Stimulated activated CD8-positive, alpha-beta memory T cell treated with anti-CD3 and anti-CD28 coated beads, Interleukin-4, amount 100 ng/mL, for 1 hour (primary cell): ENCODE measurements at places on chromosomes 3 and 15.

DNA sequence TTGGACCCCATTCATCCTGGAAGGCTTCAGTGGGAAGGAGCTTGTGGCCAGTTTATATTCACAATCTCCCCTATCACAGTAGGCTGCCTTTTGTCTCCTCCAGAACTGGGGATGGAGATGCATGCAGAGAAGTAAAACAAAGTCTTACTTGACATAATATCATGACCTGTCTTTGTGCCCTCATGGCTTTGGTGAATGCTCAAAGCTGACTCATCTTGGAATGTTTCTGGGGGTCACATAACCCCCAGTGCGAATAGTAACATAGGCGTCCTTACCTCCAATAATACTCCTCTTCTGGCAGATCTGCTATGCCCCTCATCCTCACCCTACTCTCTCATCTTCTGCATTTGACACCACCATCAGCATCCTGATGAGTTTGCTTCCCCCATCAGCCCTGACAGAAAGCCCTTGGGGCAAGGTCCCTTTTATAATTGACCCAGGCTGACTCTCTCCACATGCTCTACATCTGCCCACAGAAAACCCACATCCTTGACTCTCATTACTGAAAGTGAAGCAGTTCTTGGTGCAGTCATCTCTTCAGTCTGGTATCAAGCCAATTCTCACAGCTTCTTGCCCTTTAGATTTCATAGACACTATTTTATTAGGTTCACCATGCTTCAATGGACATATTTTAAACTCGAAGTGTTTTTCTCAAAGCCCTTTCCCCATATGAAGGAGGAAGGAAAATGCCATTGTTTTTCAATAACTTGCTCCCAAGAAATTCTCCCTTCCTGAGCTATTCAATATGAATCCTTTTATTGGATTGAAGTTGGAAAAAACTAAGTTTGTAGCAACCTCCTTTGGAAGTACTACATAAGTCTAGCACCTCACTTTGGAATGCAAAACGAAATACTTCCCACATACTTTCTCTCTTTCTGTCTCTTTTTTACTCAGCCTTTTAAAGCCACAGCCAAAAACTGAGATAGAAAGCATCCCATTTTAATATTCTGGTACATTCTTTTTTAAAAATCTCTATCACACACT lies 36.6 kb downstream of the OSTN start:
- DNase-seq, result no peak

DNA sequence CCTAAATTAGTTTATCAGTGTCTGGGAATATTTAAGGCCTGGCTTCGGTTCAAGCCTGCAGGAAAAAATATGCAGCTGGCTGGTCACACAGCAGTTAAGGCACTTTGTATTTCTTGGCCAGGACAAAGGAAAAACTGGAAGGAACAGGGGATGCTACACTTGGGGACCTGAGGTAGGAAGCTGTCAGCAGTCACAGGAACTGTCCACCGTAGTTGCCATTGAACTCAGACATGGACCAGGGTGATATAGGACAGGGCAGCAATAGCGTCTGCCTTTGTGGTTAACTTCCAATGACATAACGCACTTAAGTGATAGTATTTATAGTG lies 49.1 kb downstream of the NR1D2 start:
- DNase-seq, result no peak

DNA sequence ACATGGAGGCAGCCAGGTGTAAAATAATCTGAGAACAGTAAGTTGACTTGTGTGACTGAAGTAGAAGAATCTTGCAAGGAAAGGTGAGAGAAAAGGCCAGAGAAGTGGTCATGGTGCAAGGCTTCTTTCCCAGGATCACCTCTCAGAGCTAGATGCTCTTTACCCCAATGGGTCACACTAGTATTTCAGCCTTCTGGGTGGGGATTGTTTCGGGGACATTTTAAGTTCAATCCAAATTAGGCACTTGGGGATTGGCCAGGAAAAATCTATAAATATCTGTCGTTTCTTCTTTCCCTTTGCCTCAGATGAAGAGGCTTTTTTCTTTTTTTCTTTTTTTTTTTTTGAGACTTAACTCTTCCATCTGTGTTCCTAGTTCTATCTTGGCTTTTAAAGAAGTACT lies 188.0 kb downstream of the KLHL25 start:
- no peak for DNase-seq

DNA sequence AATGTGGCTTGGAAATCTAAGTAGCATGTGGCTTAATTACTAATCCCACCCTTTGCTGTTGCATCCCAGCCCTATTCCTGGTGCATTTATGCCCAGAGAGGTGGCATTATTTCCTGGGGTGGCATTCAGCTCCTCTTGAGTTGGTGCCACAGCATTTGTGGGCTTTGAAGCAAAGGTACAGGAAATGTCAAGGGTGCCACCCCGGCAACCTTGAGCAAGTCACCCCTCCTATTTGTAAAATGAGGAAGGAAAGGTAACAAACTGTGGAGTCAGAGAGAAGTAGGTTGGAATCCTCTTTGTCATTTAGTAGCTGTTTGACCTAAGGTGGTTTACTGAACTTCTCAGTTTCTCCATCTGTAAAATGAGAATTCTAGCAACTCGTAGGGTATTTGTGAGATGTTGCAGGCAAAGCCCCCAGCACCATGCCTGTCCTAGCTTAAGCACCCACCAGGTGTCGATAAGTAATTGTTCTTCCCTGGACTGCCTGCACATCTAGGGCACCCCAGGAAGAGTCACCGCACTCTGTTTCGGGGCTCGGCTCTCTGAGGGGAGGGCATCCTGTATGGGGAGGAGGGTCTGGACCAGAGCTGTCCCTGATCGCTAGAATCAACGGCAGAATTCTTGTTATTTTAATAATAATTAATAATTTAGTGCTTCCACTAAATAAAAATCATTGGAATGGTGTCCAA lies 17.1 kb downstream of the ISG20 start:
- no peak for DNase-seq

DNA sequence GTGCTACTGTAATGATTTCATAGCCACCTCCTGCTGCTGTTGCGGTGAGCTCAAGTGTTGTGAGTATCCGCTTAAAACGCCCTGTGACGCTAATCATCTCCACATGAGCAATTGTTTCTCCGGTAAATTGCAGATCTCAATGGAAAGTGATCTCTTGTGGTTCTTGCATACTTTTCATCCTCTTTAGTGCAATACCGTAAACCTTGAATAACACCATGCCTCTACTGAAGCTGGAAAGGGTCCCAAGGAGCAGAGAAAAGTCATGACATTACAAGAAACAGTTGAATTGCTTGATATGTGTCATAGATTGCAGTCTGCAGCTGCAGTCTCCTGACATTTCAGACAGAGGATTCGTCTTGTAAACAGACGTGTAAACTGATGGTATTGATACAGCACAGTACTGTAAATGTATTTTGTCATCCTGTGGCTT lies 6.0 kb upstream of the CEMIP start:
- no peak for DNase-seq

GRCh38 chr3:194046531-194046930 lies 89.4 kb upstream of the HES1 start:
- DNase-seq, result no peak

DNA sequence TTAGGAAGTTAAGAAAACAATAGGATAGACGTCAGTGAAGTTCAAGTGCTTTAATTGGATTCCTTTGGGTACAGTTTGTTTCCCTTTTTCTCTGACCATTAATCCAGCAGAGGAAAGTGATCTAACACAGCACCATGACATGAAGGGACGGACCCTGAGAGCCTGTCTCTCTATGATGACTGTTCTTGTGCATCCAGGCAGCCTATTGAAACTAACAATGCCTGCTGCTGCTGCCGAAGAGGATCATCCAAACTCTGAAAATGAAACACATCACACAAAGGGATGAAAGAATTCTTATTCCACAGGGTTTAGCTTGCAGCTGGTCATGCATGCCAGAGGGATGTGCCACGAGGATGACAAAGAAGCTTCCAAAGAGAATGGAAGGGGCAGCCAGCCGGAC lies 75.5 kb downstream of the ZBTB20 start:
- no peak for DNase-seq

DNA sequence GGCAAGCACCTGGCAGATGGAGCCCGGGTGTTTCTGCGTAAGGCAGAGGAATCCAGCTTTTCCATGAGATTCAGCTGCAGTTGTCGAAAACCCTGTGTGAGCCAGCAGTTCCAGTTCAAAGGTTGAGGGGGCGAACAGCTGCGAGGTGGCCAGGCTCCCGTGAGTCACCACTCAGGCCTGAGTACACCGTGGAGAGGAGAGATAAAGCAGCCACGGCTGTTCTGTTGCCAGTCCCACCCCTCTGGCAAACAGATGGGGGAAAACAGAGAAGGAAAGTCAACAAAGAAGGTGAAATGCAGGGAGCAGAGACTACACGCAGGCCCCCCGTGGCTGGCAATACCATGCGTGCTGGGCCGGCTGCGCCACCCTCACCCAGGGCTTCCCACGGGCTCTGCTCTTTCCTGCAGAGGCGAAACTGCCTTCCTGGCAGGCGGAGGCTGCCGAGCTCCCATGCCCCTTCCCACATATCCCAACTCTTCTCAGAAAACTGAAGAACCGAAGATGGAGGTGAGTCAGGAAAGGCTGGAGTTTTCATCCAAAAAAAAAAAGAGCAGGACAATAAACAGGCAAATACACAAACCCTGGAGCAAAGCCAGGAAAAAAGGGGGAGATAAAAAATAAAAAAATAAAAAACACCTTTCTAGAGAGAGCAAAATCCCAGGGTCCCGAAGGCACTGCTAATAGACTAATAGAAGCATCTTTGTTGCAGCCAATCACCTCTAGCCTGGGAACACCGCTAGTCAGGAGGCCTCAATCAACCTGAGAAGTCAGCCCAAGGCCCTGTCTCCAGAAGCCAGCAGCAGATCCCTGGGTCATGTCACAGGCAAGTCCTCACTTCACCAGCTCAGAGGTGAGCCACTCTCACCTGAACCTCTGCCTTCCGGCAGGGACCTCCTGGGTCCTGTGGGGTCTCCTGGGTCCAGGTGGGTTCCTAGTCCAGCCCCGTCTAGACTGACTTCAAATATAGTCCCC lies 37.7 kb downstream of the FAM174B start:
- DNase-seq, result no peak

DNA sequence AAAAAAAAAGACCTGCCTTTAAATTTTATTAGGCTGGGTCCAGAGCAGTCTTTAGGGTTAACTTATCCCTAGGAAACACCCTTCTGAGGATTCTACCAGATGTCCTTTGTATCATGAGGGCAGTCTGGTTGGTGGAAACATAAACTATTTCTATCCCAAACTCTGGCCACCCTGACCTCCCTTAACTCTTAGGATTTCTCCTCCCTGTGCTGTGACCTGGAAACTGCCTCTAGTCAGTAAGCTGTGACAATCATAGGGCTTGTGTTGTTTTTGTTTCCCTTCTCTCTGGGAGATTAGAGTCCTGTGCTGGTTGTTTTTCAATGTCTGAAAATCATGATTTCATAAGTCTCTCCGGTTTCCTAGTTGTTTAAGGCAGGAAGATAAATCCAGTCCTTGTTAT lies 78.1 kb downstream of the TNFAIP8L3 start:
- DNase-seq, result no peak

GRCh38 chr3:110178965-110179364 lies 841.6 kb upstream of the DPPA4 start:
- DNase-seq, result no peak

DNA sequence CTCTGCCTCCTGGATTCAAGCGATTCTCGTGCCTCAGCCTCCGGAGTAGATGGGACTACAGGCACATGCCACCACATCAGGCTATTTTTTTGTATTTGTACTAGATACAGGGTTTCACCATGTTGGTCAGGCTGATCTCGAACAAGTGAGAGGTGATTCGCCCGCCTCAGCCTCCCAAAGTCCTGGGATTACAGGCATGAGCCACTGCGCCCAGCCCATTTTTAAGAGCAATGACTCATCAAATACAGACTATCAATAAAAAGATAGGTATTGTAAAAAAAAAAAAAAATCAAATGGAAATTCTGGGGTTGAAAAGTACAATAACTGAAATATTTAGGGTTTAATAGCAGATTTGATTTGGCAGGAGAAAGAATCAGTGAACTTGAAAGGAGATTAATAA lies 129.0 kb downstream of the TJP1 start:
- no peak for DNase-seq

- DNase-seq, result no peak
These were observed 74.2 kb downstream of the RFTN1 start for GRCh38 chr3:16439163-16439847.

- DNase-seq, result no peak
These were observed 53.9 kb upstream of the HERC1 start for GRCh38 chr15:63887630-63888029.

DNA sequence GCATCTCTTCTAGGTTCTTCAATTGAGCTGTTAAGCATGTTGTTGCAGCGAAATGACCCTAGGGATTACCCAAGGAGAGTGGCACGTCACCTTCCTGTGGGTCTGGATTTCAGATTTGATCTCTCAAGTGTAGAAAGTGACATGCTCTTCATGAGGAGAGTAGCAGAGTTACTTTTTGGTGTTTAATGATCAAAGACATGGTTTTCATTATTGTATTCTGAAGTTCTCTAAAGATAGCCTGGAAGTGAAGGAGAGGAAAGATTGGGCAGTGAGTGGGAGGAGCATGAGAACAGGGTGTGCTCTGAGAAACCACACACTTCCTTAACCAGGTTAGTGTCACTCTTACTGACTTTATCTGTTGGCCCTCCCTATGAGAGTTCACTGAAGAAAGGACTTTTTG lies 153.6 kb downstream of the AKAP13 start:
- DNase-seq, result no peak

GRCh38 chr3:162892921-162893793 lies 1396.5 kb downstream of the OTOL1 start:
- DNase-seq, result no peak

GRCh38 chr3:173395412-173396181 lies 1.9 kb upstream of the NLGN1 start:
- DNase-seq, result no peak

DNA sequence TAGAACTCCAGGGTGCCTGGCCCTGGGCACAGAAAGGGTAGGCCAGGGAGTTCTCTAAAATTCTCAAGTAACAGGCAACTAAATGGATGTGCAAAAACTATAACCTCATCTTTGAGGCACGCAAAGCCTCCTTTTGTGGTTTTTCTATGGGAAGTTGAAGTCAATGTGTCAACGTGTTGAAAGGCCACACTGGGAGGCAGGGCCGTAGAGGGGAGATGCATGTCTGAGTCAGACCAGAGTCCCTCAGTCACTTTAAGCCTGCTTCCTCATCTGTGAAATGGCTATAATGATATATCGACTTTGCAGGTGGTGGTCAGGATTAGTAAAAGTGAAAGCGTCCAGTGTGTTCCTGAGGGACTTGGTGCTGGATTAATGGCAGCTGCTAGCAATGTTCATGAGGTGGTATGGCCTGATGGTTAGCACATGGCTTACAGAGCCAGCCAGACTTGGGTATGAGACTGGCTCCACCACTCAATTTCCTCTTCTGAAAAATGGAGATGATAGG lies 17.0 kb downstream of the TGM5 start:
- no peak for DNase-seq

DNA sequence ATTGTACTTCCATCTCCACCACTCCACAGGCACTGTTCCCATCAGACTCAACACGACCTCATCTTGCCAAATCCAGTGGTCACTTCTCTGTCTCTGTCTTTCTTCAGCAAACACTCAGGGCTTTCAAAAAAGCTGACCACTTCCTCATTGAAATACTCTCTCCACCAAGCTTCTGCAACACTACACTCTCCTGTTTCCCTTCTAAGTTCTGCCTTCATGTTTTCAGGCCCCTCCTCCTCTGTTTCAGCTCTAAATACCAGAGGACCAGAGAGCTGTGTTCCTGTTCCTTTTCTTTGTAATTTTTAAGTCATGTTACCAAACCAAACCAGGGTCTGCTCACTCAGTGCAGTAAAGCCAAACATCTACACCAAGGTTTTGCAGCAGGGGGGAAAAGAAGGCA lies 33.8 kb upstream of the ACP3 start:
- DNase-seq, result no peak
